KBM-7 (cell line): ENCODE measurements at places on chromosomes 13 and 19.

- no peak for DNase-seq
These were observed 267.3 kb downstream of the LHFPL6 start for GRCh38 chr13:39335721-39336120.

GRCh38 chr19:57515255-57515654 is 11.9 kb upstream of the ZNF549 start:
- DNase-seq = no peak

DNA sequence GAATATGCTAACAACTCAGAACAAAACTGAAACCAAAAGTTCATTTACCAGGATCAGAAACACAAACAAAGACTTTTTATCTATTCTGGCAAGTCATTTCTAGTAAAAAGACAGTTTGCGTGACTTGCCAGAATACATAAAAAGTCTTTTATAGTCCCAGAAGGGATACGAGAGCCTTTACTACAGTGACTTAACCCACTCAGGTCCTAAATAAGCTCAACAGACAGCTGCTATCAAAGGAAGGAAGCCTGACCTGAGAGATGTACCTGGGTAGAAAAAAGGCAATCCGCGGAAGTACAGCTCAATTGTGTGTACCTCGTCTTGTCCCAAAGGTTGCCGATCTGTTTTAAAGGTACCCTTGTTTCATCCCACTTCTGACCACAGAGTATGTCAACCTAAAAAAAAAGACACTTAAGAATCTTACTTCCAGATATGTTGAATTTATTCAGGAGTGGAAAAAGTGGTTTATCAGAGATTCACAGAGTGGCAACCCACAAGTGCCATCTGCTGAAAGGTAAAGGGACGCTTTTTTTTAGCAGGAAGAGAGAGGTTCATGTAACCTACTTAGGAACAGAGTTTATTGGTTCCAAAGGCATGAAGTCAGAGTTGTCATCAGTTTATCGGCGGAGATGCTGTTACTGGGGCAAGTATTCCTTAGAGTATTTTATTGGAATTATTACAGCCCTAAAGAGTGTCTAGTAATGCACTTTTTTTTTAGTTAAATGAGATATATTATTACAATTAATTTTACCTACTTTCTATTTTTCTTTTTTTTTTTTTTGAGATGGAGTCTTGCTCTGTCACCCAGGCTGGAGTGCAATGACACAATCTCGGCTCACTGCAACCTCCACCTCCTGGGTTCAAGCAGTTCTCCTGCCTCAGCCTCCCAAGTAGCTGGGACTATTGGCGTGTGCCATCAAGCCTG is 69.7 kb upstream of the C1QTNF9B start:
- DNase-seq = no peak

DNA sequence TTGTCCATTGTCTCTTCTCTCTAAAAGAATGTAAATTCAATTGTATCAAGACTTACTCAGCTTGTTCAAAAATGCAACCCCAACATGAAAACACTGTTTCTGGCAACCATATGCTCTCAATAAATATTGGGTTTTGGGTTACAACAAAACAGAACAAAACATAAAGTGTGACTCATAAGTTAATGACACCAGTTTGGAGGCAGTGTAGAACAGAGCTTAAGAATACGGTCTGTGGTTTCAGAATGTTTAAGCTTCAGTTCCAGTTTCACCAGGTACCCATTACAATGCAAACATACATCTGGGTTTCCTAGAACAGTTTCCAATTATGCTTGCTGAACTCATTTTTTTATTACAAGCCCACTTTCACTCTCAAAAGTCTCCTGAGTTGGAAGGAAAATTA is 285.8 kb upstream of the PCDH9 start:
- peak; percentile 53 for DNase-seq

GRCh38 chr19:35483089-35483488 is 7.2 kb downstream of the KRTDAP start:
- DNase-seq = no peak

GRCh38 chr19:13839938-13840304 is 37.0 kb upstream of the NANOS3 start:
- no peak for DNase-seq

GRCh38 chr19:35863018-35863417 is 5.4 kb upstream of the APLP1 start:
- DNase-seq = no peak

DNA sequence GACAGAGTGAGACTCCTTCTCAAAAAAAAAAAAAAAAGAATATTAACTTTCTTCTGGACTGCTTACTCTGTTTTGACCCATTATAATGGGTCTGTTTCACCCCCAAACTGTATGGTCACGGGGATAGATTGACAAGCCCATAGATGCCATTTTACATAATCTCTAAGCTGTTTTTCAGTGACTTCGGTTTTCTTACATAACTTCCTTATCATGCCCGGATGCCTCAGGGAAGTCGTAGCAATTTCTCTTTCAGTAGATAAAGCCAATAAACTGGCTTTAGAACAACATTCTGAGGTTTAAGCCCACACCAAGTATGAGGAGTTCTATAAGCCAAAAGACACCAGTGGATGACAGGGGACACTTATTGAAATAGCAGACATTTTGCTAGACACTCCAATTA is 5.9 kb upstream of the ZNF254 start:
- no peak for DNase-seq
